Mesothelial cell of epicardium (in vitro differentiated cells): ENCODE measurements at places on chromosomes 5 and 9.
A peak's percentile ranks its signal among the peaks of the same experiment; 100 is the strongest.

GRCh38 chr5:308672-309271 is 12.7 kb upstream of the AHRR start:
- no peak for DNase-seq

DNA sequence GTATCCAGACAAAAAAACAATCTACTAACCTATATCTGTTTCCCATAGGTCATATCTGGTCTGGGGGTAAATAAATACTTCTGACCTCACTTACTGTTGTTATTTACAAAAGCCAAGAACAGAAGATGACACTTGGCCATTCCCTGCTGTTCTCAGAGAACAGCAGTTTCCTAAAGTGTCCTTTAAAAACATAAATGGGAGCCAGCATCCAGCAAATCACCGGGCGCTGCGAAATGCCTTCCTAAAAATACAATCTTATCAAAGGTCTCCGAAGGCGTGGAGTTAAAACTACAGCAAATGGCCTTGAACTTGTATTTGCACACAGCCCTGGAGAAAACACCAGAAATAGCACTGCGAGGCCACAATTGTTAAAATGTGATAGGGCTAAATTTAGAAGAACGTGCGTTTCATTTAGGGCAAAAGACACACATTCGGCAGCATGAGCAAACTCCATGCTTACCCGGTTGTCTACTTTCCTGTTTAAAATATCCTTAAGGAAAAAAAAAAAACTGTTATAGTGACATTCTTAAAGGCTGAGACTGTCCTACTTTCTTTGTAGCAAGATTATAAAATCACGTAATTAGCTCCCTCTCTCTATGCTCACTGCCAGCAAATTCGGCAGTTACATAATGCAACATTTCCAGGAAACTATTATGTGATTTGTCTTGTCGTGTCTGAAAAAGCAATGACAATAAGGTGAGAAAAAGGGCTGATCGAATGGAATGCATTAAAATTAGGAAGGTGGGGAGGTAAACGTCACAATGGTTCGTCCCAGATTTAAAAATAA is 1.5 kb downstream of the NFIL3 start:
- DNase-seq: no peak

- no peak for DNase-seq
Measured at GRCh38 chr5:4228708-4229107, 633.1 kb downstream of the IRX1 start.

GRCh38 chr5:154802050-154802449 is 46.9 kb downstream of the LARP1 start:
- no peak for DNase-seq

DNA sequence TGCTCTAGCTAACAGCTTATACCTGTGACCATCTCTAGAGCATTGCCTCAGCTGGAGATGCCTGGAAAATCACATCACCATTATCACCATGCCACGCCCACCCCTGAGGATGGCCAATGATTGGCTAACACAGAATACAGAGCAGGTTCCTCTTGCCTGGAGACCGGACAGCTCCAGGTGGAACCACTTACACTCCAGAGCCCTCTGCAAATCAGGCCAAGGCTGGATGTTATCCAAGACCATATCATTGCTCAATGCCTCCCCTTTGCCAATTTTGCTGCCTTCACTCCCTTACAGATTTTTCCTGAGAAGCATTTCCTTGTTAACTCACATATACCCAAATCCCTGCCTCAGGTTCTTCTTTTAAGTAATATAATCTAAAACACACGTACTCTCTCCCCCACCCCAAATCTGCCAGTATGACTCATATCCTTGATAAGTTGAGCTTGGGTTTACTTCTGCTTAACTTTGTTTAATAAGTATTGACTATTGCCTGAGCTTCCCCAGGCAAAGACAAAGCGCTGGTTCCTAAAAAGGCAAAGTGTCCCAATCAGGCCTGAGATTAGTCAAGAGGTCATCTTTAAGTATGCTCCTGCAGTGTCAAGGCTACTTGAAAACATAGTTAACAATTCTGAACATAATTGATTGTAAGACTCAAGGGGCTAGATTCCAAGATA is 309.6 kb downstream of the EPB41L4A start:
- no peak for DNase-seq

DNA sequence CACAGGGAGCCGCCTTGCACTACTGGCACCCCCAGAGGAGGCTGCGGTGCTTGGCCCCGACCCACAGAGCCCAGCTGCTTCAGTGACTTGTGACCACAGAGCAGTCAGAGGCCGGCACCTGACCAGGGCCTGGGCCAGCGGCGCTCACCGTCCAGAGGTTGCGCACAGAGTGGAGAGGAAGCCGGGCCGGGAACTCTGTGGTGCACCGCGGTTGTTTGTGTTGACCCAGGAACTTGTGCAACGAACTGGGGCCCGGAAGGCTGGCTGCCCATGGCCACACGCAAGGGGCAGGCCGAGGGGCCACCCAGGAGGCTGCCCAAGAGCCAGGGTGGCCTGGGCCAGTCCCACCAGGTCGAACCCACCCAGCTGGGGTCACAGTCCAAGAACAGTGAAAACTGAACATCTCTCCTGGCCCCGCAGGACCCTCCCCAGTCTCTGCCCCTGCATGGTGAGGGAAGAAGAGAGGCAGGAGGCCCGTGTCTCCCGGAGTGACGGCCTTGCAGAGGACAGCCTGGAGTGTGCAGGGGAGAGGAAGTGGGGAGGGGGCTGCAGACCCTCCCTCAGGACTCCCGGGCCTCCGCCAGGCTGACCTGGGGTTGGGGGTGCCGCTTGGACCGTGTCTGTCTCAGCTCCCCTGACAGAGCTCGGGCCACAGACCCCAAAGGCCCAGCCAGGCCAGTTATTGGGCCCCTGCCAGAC is 42.8 kb upstream of the EGFL7 start:
- DNase-seq: peak; percentile 19

DNA sequence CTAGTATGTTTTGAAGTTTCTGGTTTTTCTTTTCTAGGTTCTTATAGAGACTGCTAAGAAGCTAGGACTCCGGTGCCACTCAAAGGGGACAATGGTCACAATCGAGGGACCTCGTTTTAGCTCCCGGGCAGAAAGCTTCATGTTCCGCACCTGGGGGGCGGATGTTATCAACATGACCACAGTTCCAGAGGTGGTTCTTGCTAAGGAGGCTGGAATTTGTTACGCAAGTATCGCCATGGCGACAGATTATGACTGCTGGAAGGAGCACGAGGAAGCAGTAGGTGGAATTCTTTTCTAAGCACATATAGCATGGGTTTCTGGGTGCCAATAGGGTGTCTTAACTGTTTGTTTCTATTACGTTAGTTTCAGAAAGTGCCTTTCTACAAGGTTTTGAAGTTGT is 52.2 kb downstream of the MTAP start:
- DNase-seq: no peak

GRCh38 chr9:124518116-124518515 is 10.9 kb upstream of the NR5A1 start:
- DNase-seq: no peak

GRCh38 chr5:155651-156410 is 35.5 kb upstream of the LRRC14B start:
- no peak for DNase-seq

- DNase-seq: no peak
Measured at GRCh38 chr5:78127875-78128274, 166.6 kb downstream of the AP3B1 start.

GRCh38 chr5:155252717-155253116 is 239.2 kb downstream of the KIF4B start:
- DNase-seq: no peak

GRCh38 chr9:7237473-7238246 is 479.9 kb downstream of the KDM4C start:
- DNase-seq: no peak

GRCh38 chr5:157253547-157253946 is 12.4 kb upstream of the CYFIP2 start:
- DNase-seq: no peak

DNA sequence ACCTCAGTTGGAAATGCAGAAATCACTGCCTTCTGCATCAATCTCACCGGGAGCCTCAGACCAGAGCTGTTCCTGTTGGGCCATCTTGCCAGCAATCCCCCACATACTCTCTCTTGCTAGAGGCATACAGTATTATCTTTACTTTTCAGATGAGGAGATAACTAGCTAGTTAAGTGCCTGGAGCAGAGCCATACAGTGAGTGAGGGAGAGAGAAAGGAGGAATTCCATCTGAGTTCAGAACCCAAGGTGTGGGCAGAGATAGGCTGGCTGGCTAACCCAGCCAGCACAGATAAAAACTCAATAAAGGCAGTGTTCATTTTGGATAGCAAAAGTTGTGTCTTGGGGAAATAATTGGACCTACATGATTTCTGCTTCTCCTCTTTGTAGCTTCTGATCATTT is 268.0 kb upstream of the KIF2A start:
- DNase-seq: no peak

DNA sequence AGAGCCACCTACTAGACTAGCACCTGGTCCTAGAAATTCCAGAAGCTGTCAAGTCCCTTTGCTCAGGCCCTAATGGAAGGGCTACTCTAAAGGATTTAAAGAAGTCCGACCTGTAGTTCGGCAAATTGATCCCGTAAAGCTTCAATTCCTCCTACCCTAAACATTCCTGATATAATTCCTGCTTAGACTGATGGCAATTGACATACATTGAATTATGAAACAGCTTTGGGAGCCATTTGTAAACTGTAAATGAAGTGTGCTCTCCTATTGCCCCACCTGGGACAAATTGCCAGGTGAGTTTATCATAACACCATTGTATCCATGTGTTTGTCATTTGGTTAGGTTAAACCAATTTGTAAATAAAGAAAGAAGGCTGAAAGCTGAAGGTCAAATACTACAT is 104.4 kb downstream of the EGFLAM start:
- no peak for DNase-seq

GRCh38 chr5:135829681-135830383 is 4.6 kb upstream of the SLC25A48 start:
- peak; percentile 86 for DNase-seq

GRCh38 chr5:125011419-125011818 is 265.0 kb upstream of the ZNF608 start:
- no peak for DNase-seq

DNA sequence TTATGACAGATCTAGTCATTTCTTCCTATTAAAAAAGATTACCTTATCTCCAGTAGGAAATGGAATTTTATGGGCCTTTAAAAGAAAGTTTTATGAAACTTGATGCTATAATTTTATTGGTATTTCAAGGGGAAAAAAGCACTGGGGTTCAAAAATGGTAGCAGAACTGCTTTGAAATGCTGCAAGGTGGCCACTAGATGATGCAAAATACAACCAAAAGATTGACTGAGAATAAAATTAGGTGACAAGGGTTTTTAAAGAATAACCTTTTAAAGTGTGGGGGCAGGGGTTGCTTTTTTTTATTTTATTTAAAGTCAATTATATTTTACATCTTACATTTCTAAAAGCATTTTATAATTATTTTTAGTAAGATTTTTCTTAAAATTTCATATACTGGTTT is 61.7 kb downstream of the KLF9 start:
- DNase-seq: no peak

DNA sequence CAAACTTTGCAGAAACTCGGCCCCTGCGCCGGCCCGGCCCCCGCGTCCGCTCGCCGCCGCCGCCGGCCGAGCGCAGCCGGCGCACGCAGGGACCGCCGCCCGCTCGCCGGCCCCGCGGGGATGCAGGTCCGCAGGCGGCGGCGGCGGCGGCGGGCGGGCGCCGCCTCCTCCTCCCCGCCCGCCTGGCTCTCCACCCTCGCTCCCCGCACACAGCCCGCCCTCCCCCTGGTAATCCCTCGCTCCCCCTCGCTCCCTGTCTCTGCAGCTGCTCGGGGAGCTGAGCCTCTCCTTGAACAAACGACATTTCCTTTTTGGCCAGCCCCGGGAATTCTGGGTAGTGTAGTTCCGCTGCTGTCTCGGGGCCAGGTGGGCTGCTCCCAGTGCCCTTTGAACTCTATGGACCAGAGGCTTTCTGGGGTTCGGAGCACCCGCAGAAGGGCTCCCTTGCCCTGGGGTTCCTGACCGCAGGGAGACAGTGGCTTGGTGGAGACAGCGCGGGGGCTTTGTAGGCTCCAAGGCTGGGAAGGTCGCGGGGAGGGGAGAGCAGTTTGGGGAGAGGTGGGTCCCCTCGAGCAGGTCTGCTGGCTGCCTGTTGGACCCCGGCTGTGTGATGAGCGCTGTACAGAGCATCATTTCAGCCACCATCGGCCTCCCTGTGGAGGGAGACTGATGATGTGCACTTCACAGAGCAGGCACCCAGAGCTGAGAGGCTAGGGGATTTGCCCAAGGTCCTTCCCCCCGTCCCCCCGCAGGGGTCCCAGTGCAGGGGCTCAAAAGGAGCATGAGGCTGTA is 1.8 kb upstream of the FAM78A start:
- peak; percentile 62 for DNase-seq

GRCh38 chr9:131667576-131667975 is 72.3 kb downstream of the RAPGEF1 start:
- DNase-seq: no peak

GRCh38 chr9:119026120-119026519 is 343.1 kb downstream of the BRINP1 start:
- no peak for DNase-seq

- no peak for DNase-seq
Measured at GRCh38 chr5:67033880-67034651, 162.5 kb downstream of the CD180 start.

DNA sequence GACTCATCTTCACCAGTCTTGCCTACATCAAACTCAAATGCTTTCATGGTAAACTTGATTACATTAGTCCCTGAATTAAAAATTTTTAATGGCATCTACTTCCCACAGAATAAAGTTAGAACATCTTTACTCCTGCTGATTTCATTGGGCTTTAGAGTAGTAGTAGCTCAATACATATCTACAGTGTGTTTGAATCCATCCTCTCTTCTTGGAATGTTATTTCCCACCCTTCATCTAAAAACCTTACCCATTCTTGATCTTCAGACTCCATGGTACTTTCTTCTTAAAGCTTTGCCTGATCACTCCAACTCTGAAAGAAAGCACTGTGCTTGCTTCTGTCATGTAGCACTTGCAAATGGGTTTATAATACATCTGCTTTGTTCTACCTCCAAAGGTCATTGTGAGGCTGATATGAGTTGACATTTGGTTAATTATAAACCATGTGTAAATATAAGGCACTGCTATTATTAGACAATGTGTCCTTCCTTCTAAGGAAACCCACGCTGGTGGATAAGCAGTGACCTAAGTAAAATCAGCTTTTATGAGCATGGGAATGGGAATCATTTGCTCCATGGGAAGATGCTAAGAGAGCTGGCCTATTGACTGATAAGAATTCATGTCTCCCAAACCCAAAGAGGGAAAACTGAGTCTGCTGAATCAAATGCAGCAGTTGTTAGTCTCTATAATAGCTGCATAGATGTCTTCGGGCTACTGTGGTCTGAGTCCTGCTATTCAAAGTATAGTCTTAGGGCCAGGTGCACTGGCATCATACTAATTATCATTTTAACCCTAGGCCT is 7.5 kb upstream of the PRLR start:
- DNase-seq: no peak
